Naive thymus-derived CD4-positive, alpha-beta T cell (primary cell): ENCODE measurements at places on chromosomes 4 and X. TPM values are rescaled to one million over a fixed set of nuclear protein-coding genes. Genes with fewer than 3 reads are reported as not detected.

SUPT20HL2 gene
- not detected for polyA plus RNA-seq

JCHAIN gene
- 2.3 TPM for polyA plus RNA-seq

PDZD11 gene
- 36.7 TPM for polyA plus RNA-seq

CFP gene
- 20.1 TPM for polyA plus RNA-seq

NR3C2 gene
- 9.7 TPM for polyA plus RNA-seq

ANOS1 gene
- polyA plus RNA-seq = not detected

C1QTNF7 gene
- not detected for polyA plus RNA-seq

MAGED4 gene
- not detected for polyA plus RNA-seq

FAM199X gene
- polyA plus RNA-seq = 9.4 TPM

UNC5C gene
- not detected for polyA plus RNA-seq
